ENCODE measurements at places on chromosomes 13 and 19. TPM values are rescaled to one million over a fixed set of nuclear protein-coding genes. Genes with fewer than 3 reads are reported as not detected.

DNA sequence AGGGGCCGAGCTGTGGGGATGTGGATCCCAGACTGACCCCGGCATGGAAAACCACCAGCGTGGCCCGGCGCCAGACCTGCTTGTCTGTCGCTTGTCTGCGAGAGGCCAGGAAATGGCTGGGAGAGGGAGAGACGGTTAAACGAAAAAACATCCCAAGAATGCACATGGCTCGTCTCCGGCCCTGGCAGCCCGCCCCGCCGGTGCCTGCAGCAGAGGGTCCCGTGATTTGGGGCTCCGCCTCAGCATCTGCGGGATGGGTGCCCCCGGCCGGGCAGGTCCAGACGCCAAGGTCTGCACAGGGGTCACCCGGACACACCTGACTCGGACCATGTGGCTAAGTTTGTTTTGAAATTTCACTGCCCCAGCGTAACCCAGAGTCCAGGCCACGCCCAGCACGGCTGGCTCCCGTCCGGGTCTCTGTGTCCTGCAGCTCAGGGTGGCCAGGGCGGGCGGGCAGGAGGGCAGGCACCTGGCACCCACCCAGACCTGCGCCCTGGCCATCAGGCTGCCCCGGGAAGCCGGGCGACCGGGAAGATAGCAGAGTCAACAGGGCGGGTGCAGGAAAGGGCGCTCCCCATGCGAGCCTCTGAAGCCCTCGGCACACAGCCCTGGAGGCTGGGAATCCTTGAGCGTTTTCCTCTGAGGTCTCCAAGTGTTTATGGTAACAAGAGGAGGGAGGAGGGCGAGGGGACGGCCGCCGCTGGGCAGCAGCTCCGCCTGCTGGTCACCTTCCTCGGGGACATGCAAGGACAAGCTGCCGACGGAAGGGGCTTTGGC lies 103.2 kb downstream of the GADD45B start:
- ATAC-seq, result peak; percentile 81

- peak; percentile 71 for ATAC-seq
Measured at GRCh38 chr13:98265692-98266551, 88.9 kb upstream of the RNF113B start.

GRCh38 chr13:26596458-26596857 lies 39.0 kb downstream of the WASF3 start:
- no peak for ATAC-seq

GRCh38 chr13:77222000-77222690 lies 104.7 kb downstream of the MYCBP2 start:
- ATAC-seq, result no peak

- no peak for ATAC-seq
Measured at GRCh38 chr19:49117677-49118564, 1.0 kb downstream of the C19orf73 start.

- ATAC-seq, result no peak
Measured at GRCh38 chr13:62721893-62722292, 1306.2 kb upstream of the PCDH20 start.

- ATAC-seq, result no peak
Measured at GRCh38 chr19:58317476-58318072, 9.2 kb upstream of the ZSCAN22 start.

- ATAC-seq, result no peak
Measured at GRCh38 chr19:42005504-42005903, 11.5 kb upstream of the ATP1A3 start.

DNA sequence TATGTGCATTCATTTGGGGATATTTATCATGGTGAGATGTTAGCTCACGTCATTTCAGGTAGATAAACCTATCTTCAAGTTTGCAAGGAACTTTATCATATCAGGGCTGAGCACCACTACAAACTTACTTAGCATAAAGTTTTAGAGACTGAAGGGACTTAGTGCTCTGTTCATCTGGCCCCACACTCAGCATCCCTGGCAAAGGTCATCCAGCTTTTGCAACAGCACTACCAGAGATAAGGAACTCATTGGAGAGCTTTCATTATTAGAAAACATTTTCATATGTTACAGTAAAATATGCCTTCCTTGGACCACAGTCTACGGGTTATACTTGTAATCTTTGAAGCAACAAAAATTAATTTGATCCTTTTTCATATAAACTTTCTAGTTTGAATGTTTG lies 263.4 kb downstream of the POU4F1 start:
- no peak for ATAC-seq

DNA sequence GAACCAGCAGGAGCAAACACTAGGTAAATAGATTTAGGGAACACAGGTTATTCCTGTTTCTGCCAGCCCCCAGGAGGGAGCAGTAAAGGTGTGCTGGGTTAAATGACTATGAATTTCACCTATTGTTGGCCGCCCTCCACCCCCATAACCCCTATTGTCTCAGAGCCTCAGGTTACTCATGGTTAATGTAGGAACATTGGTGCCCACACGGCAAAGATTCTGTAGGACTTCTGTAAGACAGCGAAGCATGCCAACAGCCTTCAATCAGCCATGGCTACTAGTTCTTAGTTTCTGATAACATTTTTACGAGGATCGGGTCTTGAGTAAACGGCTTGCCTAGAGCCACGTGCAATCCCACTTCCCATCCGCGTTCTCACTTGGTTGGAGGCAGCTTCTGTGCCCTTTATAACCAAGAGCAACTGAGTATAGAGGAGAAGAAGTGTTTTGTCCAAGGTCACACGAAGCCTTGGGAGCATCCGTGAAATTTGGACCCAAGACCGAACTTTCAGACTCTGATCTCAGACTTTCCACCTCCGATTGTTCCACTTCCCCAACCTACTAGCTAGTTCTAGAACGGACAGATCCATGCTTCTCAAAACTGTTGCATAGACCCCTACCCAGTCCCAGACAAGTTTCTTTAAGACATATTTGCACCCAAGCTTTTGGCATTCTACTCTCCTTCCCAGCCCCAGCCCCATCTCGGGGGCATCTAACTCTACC lies 5.1 kb upstream of the CACNG8 start:
- no peak for ATAC-seq

GRCh38 chr19:18780631-18781030 lies 10.5 kb downstream of the COMP start:
- no peak for ATAC-seq

- ATAC-seq, result no peak
Measured at GRCh38 chr19:44813070-44813840, 4.4 kb downstream of the BCAM start.

DNA sequence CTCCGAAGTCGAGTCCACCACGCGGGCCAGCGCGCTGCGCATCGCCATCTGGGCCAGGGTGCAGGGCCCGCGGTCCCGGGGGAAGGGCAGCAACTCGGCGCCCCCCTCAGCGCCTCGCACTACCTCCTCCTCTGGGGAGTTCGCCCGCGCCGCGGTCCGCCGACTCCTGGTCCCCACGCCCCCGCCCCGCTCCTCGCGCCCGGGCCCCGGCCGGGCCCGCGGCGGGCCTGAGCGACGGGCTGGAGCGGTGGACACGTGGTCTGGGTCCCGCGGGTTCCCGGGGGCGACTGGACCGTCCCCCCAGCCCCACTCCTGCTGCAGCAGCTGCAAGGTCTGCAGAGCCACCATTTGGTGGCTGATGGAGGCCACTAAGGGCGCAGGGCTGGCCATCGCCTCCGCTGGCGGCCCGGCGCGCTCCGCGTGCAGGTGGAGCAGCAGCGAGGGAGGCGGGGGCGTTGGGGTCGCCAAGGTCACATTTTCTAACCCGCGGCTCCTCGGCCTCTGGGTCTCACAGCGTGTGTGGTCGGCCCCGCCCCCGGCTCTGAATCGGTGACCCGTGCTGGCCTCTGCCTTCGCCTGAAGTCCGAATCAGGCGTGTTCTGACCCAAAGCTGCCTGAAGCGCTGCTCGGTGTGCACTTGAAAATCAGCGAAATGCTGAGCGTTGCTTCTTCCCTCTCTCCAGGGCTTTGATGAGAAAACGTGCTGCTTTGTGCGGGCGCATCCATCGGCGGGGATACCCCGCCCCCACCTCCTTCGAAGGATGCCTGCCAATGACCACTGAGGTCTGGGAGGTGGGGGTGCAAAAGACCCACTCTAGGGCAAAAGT lies at the start of gene DLEU7:
Gene DLEU7 (minus strand): TSS at position 436 of the 827 bp plus-strand sequence. CDS start 46 bp downstream, at position 390.
- ATAC-seq, result peak; percentile 89

GRCh38 chr19:33677745-33678426 lies 56.1 kb downstream of the CHST8 start:
- ATAC-seq, result no peak

DNA sequence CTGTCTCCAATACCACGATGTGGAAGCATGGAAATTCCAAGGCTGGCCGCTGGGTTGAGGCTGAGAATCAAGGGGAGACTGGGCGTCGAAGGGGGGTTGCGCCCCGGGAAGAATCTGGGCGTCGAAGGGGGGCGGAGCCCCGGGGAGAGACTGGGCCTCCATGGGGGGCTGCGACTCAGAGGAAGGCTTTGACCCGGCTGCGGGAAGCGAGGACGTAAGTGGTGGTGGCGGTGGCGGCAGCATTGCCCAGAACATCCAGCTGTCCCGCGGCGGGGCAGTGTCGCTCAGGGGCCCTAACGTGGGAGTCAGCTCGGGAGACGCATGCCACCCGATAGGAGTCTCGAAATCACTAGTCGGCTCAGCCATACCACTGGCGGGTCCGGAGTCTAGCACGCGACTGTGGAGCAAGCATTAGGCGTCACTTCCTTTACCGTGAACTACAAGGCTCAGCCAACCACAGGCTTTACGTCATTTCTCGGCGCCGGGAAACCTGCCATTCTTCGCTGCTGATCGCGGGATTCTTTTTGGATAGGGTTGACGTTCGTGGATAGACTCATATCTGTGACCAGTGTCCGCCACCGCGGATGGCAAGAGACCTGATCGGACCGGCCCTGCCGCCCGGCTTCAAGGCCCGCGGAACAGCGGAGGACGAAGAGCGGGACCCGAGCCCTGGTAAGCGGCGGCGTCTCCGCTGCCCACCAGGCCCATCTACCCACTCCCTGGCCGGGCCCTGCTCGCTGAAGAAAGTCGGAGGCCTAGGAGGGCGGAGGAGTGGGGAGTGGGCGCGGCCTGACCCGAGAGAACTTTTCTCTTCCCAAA lies at the start of the genes GPALPP1 and NUFIP1:
Gene GPALPP1 (plus strand): TSS at position 468 of the 819 bp plus-strand sequence. CDS start 117 bp downstream, at position 585.
Gene NUFIP1 (minus strand): TSS at position 401 of the 819 bp plus-strand sequence. CDS start 35 bp downstream, at position 366.
- peak; percentile 99 for ATAC-seq

GRCh38 chr13:107301724-107302374 lies 733.9 kb upstream of the ARGLU1 start:
- ATAC-seq, result no peak

DNA sequence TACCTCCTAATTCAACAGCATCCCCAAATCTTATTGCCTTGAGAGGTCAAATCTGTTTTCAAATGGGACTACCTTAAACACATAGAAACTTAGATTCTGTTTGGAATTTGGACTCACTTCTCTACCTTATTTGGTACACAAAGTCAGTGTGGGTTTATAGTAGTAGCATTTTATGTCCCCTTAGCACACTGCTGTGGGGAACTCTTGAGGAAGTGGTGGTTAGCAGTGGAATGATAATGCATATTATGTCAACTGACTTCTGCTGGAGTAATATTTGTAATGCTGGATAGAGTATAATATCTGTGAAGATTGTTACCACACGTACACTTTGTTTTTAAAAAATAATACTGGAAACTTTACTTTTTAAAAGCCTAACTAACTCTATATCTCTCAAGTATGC lies 386.3 kb downstream of the NDFIP2 start:
- ATAC-seq, result no peak

DNA sequence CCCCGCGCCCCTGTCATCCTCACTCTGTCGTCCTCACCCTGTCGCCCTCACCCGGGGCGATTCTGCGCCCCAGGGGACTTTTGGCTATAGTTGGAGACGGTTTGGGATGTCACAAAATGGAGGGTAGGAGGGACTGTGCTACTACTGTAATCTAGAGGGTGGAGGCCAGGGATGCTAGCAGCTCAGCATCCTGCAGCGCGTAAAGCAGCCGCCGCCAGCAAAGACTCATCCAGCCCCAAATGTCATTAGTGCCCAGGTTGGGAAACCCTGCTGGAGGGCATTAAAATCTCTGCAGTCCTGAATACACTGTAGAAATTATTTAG lies 362 bp downstream of the ZNF557 start:
- ATAC-seq, result peak; percentile 20

GRCh38 chr13:102984210-102984609 lies 82.0 kb downstream of the SLC10A2 start:
- ATAC-seq, result no peak

- no peak for ATAC-seq
Measured at GRCh38 chr19:29365836-29366417, 153.0 kb upstream of the UQCRFS1 start.

GRCh38 chr13:35144166-35144890 lies 202.3 kb downstream of the NBEA start:
- ATAC-seq, result no peak

DNA sequence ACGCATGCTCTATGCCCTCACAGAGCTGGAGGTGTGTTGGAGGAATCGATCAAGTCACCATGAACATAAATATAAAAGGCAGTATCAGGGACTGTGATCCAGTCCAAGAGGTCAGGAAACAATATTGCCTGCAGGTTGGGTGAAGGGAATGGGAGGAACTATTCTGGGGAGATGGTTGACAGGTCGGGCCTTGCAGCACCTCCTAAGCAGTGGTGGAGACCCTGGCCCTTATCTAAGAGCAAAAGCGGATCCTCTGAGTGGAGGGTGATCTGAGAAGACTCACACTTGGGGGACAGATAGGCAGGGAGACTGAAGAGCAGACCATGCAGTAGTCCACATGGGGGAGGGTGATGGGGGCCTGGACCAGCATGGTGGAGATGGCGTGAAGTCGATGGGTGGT lies 213.5 kb downstream of the SLC7A1 start:
- ATAC-seq, result no peak

DNA sequence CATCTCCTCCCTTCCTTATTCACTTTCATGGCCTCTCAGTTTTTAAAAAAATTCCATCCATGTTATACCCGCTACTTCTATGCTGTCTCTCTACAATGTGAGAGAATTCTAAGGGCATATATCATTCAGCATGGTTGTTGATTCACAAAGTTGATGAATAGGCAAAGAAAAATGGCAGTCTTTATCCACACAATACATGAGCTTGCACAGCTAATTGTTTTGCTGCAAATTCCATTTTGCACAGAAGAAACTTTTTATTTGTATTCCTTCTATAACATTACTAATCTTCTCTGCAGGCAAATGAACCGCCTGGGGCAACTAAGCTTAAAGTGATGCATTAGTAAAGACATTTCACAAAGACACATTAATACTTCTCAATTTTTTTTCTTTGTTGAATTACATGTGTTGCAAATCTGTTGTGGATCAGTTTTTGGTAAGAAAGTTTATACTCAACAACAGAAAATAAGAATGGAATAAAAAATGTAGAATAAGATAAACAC lies 196.9 kb downstream of the LIG4 start:
- ATAC-seq, result no peak

- ATAC-seq, result no peak
Measured at GRCh38 chr19:8512115-8512967, 1.6 kb downstream of the ZNF414 start.

SPACA4 gene
- 0.22 TPM for total RNA-seq

HIF3A gene
- total RNA-seq, result 0.92 TPM

CACNG6 gene
- 0.88 TPM for total RNA-seq

IFI30 gene
- 26.2 TPM for total RNA-seq

CFAP97D2 gene
- not detected for total RNA-seq

CEACAM3 gene
- not detected for total RNA-seq

CYP2F1 gene
- total RNA-seq, result not detected

SIGLEC7 gene
- total RNA-seq, result not detected

SIGLECL1 gene
- not detected for total RNA-seq

CLC gene
- not detected for total RNA-seq

CD37 gene
- 19.4 TPM for total RNA-seq

EBI3 gene
- total RNA-seq, result not detected

RNF113B gene
- total RNA-seq, result 0.31 TPM

ZNF66 gene
- 3.4 TPM for total RNA-seq

C5AR2 gene
- total RNA-seq, result not detected

TEX26 gene
- not detected for total RNA-seq

C13orf46 gene
- total RNA-seq, result 0.32 TPM

Measured in motor neuron (in vitro differentiated cells).